ENCODE measurements at places on chromosomes 4 and X.

DNA sequence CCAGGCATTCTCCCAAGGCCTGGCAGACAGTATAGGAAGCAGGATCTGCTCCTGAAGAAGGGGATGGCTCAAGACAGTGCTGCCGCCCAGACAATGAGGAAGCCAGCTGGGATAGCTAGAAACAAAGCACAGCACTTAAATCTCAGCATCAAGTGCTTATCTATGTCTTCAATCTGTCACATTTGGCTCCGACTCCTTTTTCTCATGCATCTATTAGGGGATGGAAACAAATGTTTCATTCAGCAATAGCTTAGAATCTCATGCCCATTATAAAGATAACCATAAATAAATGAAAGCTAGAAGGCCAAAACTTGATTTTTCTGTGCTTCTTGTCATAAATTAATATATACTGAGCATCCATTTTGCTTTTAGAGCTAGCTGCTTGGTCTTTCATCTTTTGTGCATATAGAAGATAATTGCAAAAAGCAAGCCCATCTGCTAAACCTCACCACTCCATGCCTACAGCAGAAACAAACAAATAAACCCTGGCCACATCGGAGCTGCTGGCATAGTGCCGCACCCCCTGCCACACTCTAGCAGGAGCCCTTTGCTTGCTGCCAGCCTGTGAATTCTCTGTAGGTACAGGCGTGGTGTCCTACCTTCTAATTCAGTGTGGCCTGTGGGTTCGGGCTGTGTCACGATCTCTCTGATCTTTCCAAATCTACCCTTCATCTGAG is 75.9 kb downstream of the AASDH start:
- ATAC-seq, result no peak

DNA sequence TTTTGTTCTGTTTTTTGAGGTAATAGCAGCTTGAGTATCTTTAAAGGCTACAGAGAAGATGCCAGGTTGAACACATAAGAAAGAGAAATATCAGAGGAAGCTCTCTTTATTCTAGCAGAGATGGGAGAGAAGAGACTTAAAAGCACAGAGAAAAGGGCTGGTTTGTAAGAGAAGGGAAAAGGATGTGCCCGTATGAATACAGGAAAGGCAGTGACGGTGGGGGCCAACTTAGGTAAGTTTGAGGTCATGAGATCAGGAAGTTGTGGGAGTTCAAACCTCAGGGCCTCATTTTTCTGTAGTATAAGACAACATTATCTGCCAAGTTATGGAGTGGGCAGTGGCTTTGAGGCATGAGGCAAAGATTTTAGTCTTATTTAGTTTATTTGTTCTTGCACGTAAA is 121.3 kb upstream of the S100G start:
- no peak for ATAC-seq

- ATAC-seq, result no peak
Measured at GRCh38 chrX:68146054-68146453, 287.2 kb downstream of the OPHN1 start.

GRCh38 chrX:6465756-6466155 is 69.2 kb downstream of the VCX3A start:
- ATAC-seq, result no peak

- ATAC-seq, result no peak
Measured at GRCh38 chr4:156084373-156084772, 130.7 kb upstream of the CTSO start.

DNA sequence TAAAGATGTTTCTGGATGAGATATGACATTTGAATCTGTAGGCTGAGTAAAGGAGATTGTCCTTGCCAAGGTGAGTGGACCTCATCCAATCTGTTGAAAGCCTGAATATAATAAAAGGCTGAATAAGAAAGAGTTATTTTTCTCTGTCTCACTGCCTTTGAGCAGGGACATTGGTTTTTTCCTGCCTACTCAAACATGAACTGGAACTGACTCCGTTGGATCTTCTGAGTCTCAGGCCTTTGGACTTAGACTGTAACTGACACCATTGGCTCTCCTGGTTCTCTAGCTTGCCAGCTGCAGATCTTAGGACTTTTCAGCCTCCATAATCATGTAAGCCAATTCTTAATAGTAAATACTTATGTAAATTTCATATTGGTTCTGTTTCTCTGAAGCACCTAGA is 43.5 kb downstream of the PPEF2 start:
- ATAC-seq, result no peak

DNA sequence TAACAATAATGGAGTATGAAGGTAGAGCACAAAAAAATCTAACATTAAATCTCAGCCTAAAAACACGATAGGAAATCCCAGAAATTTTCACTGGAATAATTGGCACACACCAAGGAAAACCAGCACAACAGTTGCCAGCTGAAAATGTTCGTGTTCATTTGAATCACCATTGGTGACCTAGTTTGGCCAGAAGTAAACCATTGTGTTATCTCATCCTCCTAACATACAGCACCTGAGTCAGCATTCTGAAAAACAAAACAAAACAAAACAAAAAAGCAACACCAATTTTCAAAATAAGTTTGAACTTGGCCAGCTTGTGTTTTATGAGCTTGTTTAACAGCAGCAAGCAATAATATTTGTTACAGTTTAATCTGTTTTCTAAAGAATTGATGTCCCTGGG is 41.1 kb downstream of the UCHL1 start:
- ATAC-seq, result no peak

- no peak for ATAC-seq
Measured at GRCh38 chr4:126678618-126679017, 954.1 kb upstream of the INTU start.

GRCh38 chr4:10806953-10807645 is 122.5 kb upstream of the CLNK start:
- no peak for ATAC-seq

DNA sequence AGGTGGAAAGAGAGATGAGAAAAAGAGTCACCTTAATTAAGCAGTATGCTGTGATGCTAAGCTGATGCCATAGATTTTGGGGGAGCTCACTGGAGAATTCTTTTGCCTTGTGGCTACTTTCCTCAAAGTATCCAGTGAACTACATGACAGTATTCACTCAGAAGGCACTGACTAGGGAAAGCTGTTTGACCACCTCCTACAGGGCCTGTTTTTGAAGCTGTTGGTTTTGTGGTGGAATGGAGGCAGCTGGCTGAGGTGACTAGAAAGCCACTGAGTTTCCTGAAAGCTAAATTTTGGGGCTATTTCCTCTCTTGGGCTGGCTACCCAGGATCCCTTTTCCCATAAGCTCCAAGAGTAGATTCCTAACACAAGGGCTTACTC is 124.8 kb upstream of the EOLA2 start:
- no peak for ATAC-seq

- no peak for ATAC-seq
Measured at GRCh38 chrX:40004921-40005291, 92.9 kb downstream of the BCOR start.

DNA sequence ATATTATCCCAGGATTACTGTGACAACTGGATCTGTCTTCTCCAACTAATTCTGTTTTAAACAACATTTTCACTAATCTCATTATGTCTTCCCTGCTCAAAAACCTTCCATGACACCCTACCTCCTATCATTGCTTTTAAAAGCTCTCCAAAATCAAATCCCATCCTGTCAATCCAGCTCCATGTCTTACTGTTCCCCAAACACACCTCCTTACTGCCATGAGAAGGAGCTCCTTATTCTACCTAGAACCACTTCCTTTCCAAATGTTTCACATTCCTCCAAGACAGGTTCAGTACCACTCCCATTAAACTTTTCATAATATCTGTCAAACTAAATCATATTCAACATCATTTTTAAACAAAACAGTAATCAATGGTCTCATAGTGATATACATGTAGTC is 66.9 kb upstream of the WDR17 start:
- no peak for ATAC-seq
